ENCODE measurements at places on chromosomes 3 and 15.

GRCh38 chr3:45180051-45180450 lies 33.9 kb upstream of the CDCP1 start:
- no peak for DNase-seq

GRCh38 chr15:40894681-40895448 lies 615 bp downstream of the VPS18 start:
- DNase-seq: no peak

- no peak for DNase-seq
Observed at GRCh38 chr3:38163117-38163840, 2.1 kb upstream of the OXSR1 start.

DNA sequence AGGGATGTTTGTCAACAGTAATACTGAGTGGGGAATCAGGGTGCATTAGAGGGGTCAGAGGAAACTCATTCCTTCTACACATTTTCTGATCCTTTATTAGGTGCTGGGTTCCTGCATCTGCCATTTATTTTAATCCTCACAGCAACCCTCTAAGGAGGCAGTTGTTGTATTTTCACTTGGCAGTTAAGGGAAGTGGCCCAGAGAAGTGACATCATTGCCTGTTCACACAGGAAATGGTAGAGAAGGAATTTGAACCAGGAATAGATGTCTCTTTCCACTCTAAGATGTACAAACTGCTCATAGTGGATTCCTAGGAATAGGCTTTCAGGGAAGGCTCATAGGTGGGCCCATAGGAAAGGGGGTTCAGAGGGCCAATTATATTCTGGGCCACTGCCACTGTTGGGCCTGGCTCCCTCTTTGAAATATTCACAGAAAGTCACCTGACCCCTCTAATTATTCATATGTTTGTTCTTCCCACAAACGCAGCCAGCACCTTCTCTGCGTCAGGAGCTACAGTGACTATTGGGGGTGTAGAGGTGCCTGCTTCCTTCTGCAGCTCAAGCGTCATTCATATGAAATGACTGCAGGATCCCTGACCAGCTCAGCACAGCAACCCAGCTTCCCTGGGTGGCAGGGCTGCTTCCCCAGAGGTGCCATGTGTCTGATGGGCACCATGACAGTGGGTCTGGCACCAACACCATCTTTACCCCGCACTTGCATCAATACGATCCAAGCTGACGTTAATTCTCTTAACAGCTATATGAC lies 163.9 kb upstream of the SMAD3 start:
- no peak for DNase-seq

DNA sequence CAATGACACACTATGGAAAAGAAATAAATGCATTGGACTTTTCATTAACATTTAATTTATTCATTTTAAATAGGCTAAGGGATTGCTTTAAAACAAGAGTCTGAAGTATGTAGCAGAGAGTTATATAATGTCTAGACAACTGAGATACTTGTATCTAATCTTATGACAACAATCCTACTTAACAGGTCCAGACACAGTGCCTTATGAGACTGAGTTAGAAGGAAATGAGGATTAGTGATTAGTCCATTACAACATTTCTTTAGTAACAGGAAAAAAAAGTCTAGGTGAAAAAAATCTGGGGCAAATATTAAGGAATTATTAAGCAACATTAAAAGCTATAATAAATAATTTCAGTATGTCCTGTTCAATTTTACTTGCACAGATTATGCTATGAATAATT lies 140.6 kb downstream of the MEIS2 start:
- no peak for DNase-seq

GRCh38 chr3:124498891-124499290 lies 231.4 kb upstream of the UMPS start:
- no peak for DNase-seq

DNA sequence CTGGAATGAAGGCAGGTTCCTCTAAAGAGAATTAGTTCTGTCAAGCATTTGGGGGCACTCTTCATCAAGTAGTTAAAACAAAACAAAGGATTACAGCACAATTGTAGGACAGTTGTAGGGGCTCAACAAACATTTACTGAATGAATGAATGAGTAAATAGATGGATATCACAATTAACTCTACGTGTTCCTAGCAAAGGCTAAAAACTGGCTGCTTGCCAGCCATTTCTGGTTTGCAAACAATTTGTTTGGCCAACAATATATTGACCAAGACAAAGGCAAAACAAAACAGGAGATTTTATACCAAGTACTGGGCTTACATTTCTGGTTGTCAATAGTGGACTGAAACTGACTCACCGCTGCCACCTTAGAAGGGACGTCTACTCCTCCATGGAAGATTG lies 116.8 kb downstream of the ZNF280D start:
- DNase-seq: no peak

DNA sequence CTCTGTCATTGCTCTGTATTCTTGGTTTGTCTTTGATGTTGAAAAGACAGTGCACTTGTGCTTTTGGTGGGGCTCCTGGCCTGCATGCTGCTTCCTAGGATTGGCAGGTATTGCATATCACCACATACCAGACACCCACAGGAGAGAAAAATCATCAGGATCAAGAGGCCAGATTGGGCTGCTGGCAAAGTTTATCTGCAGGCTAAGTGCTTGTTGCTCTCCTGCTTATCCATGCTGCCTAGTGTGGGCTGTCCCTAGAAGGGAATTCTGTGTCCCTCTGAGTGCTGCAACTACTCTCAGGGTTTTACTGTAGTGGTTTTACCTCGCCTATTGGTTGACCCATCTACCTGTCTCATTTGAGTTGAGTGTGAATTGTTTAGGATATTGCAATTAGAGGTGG lies 833 bp upstream of the SLC22A13 start:
- DNase-seq: no peak

- no peak for DNase-seq
Observed at GRCh38 chr3:149621218-149622005, 36.4 kb downstream of the WWTR1 start.

DNA sequence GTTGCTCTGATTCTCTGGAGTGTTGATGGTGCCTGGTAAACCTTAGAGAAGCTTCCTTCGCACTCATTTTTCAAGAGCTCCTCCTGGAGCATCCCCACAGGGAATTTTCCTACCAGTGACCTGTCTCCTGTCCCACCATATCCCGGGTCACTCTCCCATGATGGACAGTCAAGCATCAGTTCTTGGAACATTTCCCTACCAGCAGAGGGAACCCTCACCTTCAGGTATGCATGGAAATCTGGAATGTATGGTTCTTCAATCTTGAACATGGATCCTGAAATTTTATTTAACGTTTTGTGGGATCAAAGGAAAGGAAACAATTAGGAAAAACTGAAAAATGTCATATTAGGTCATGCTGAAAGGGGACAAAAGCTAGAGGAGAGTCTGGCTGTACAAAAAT lies 153.8 kb downstream of the SPATA16 start:
- DNase-seq: no peak

GRCh38 chr15:58551084-58551763 lies 119.4 kb downstream of the LIPC start:
- DNase-seq: no peak

GRCh38 chr3:113769551-113769950 lies 22.7 kb downstream of the ATP6V1A start:
- no peak for DNase-seq

Data from globus pallidus (tissue), 1 donor.